ENCODE measurements at places on chromosomes 16 and 17.

DNA sequence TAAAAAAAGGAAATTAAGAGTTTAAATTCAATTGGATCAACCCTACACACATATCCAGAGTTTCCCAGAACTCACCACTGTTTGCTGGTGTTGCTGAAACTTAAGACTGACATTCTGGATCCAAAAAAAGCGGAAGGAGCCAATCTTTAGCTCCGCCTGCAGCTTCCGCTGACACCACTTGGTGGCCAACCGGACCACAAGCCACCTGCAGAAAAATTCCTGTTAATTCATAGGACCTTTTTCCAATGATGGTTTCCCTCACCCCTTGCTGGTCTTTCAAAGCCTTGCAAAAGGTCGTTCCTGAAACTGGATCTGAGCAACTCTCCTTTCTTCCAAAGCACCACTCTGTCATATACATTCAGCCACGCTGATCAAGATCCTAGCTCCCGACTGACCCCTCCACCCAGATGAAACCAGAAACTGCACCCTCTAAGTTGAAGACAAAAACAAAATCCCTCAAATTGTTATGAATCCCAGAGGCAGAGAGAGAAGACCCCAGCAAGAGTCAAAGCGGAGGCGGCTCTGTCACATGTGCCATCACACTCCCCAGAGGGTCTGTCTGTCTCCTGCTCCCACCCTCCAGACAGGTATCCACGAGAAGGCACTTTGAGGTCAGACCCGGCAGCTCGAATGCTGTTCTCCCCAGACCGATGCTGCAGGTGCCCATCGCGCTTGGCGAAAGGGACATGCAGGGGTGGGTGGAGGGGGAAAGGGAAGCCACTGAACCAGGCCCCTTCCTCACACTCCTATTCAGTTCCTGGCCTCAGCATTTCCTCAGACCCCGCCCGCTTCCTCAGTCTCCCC, 773 bp downstream of the BLTP2 start:
- no peak for DNase-seq

GRCh38 chr16:27792486-27793248, 242.7 kb downstream of the KATNIP start:
- no peak for DNase-seq

DNA sequence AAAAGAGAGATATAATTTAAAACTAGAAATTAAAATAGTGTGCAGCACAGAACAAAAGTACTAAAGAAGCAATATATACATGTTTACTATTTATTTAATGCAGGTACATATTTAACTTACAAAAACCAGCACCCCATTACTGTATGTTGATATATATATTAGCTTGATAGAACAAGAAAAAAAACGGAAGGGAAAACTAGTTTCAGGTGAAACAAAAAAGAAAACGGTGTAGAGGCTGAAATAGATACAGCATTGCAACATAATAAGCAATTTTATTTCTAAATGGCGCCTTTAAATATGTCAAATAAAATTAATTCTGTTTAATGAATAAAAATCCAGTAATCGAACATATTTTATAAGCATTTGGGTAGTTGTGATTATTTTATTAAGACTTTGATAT, 3.9 kb downstream of the HNF1B start:
- DNase-seq: no peak

DNA sequence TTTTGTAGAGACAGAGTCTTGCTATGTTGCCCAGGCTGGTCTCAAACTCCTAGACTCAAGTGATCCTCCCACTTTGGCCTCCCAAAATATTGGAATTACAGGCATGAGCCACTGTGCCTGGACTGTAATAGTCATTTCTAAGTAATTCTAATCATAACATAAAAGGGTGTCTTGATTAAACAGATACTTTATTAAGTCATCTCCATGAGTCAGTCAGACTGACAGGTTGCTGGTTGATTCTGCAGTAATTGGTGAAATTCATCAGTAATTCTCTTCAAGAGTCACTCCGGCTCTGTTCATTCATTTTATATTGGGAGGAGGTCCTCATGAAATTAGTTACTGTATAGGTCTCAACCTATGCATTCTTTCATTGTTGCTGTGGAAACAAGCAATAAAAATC, 85.6 kb downstream of the SPECC1 start:
- no peak for DNase-seq

DNA sequence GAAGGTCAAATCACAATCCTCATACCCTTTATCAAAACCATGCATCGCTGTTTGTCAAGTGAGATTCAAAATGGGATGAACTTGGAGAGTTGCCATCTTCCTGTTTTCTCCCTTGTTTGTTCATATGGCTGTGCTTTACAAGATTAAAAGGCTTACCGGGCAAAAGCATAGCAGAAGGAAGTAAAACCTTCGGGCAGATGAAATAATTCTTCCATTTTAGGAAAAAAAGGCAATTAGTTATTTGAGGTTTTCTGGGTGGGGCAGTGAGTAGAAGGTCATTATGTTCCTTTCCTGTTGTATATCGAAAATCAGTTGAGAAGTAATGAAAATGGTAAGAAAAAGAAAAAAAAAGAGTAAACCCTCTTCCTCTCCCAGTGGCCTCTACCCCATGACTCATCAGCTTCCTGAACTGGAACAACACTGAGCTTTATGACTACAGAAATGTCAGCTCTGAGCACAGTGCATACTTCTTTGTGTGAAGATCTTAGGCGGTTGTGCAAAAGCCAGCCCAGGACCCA, 369.2 kb downstream of the CDH13 start:
- no peak for DNase-seq

DNA sequence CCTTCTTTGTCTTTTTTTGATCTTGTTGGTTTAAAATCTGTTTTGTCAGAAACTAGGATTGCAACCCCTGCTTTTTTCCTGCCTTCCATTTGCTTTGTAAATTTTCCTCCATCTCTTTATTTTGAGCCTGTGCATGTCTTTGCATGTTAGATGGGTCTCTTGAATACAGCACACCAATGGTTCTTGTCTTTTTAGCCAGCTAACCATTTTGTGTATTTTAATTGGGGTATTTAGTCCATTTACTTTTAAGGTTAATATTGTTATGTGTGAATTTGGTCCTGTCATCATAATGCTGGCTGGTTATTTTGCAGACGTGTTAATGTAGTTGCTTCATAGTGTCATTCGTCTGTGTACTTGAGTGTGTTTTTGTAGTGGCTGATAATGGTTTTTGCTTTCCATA, 26.2 kb downstream of the NFATC3 start:
- DNase-seq: no peak

- DNase-seq: no peak
These were observed 38.3 kb upstream of the ACSM2B start for GRCh38 chr16:20614186-20615141.

- DNase-seq: no peak
These were observed 66.9 kb upstream of the N4BP1 start for GRCh38 chr16:48676836-48677235.

DNA sequence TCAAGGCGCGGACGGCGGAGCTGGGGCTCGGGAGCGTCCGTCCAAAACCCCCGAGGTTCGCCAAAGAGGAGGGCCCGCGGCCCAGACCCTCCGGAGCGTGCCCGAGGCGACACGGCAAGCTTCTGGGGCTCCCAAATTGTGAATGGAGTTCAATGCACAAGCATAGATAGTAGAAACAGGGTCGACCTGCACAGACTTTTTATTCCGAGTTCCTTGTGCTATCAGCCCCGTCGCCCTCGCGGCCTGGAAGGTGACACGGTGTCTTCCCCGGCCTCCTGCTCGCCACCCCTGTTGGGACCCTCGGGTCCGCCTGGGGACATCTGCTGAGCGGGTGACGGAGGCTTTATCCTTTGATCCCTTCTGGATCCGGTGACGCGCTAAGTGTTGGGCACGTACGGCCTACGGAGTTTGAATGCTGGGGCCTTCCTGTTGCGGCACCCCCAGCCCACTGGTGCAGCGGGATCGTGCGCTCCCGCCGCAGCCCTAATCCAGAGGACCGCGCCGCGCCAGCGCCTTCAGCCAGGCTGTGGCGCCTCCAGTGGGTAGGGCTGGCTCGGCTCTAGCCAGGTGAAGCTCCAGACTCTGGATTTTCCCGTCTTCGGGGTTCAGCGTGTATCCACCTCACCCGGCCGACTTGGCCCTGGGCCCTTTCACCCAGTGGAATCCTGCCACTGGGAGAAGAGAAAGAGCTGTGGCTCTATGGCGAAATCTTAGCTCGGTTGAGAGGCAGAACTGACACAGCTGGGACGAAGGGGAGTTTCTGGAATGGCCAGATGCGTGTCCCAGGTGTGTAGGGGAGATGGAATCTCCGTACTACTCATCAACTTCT, 17.0 kb upstream of the NTN1 start:
- DNase-seq: no peak

GRCh38 chr17:12613566-12613965, 52.1 kb upstream of the MYOCD start:
- no peak for DNase-seq

DNA sequence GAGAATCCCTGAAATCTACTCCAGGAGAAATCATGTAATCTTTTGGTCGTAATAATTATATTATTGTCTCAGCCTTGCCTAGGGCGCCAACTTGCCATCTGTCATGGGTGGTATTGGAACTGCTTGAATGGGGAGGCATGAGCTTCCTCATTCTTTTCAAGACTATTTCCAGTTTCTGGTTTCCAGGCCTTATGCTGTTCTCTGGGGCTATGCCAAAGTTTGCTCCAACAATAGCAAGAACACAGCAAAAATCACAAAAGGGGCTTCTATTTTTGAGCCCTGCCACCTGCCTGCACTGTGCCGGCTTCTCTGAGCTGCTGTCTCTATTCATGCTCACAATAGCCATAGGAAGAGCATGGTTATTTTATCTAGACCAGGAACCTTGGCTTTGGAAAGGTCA, 111.7 kb downstream of the SPECC1 start:
- DNase-seq: no peak

- DNase-seq: no peak
These were observed 16.2 kb downstream of the BMERB1 start for GRCh38 chr16:15450624-15451023.

- no peak for DNase-seq
These were observed 249.3 kb upstream of the CIBAR2 start for GRCh38 chr16:85361441-85362118.

- DNase-seq: no peak
These were observed 104.7 kb upstream of the TMEM132E start for GRCh38 chr17:34474706-34475105.

GRCh38 chr16:67249178-67250044, 632 bp downstream of the SLC9A5 start:
- DNase-seq: no peak

GRCh38 chr17:27381007-27381501, 75.2 kb upstream of the KSR1 start:
- DNase-seq: peak; percentile 73

GRCh38 chr17:50517504-50518383, 9.5 kb downstream of the MYCBPAP start:
- DNase-seq: no peak

Data from T-helper 17 cell (primary cell).